ENCODE measurements at places on chromosomes 11 and 22. TPM values are rescaled to one million over a fixed set of nuclear protein-coding genes. Genes with fewer than 3 reads are reported as not detected.
A peak's percentile ranks its signal among the peaks of the same experiment; 100 is the strongest.

WBP2NL gene
- polyA plus RNA-seq: 0.22 TPM

DNA sequence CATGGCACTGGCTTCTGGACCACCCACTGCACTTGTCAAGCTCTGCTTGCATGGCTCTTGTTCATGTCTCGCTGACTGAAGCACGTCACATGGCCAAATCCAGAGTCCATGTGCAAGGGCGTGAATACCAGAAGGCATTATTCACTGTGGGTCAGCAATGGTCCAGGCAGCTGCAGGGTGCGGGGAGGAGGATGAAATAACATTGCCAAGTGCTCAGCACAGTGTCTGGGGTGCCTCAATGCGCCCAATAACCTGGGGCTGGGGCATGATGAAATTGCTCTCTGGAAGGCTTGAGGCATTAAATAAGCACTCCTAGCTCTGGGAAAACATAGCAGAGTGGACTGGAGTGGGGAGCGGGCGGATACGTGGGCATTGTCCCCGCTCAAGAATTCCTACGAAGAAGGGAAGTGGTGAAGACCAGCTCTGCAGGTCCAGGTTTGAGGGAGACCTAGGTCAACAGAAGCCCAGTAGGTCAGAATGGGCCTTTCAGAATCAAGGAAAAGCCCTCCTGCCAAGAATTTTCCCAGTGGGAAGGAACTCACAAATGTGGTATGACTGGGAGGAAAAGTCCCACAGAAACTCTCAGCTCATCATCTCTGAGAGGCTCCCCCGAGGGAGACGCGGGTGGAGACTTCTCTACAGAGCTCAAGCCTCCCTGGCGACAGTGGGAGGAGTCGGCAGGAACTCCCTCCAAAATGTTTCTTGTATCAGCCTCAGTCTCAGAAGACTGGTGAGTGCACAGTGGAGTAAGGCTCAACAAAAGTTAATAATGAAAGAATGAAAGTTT, 15.3 kb upstream of the ACCSL start:
- peak; percentile 66 for DNase-seq

DNA sequence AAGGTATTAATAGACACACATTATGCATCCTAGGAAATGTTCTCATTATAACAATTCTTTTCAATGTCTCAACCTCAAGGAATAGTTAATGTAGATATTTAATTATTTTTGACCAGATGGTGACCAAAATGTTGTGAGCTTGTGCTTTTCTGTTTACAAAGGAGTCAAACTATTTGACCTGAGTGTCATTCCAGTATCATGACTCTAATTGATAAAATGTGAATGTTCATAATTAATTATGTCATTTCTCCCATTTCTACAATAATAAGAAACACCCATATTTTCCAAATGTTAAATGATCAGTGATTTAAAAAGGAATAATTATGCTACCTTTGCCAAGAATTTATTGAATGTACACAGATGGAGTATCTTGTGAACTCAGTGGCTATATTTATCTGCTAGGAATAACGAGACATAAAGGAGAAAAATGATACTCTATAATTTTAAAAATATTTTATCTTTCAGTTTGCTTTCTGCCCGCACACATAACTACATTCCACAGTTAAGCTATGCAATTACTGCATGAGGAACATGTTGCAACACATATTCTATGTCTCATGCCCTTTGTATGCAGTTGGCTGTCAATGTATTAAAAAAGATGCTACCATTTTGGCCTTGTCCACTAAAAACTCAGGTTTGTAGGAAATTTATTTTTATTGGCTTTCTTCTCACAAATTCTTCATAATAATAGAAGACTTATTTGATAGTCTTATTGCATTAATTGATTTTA, 376.7 kb upstream of the CCDC179 start:
- DNase-seq: no peak

DNAJC4 gene
- 39.7 TPM for polyA plus RNA-seq

DNA sequence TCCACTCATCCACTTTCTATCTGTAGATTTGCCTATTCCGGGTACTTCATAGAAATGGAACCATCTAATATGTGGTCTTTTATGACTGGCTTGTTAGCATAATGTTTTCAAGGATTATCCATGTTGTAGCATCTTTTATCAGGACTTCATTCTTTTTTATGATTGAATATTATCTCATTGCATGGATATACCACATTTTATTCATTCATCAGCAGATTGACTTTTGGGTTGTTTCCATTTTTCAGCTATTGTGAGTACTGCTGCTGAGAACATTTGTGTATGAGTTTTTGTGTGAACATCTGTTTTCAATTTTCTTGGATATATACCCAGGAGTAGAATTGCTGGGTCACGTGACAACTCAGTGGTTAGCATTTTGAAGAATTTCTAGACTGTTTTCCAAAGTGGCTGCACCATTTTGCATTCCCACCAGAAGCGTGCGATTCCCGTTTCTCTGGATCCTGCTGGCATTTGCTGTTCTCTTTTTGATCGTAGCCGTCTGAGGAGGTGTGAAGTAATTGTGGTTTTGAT, 8.9 kb downstream of the DERL3 start:
- no peak for DNase-seq

RDX gene
- polyA plus RNA-seq: 27.8 TPM

DNA sequence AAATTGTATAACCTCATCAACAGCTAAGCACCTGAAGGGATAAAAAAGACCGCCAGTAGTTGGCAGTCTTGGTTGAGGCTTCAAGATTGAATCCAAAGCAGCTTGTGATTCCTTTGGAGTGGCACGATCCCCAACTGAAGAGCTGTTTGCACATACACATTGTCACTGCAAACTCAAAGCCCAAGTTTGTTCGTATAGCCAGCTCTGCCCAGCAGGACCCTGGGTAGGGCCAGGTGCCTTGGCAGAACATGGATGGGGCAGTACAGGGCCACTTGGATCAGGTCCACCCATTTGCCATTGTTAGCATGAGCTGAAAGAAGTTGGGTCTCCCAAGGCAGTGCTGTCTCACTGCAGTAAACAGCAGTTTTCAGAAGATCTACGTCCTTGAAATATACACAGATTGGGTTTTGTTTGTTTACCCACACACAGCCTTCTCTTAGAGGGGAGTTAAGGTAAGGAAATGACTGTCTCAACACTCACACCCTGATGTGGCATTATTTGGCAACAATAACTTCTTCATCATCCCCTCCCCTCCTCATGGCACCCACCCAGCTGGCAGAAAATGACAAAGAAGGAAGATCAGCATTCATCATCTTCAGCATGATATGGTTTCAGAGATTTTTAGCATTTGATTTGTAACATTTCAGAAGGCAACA, 132.9 kb downstream of the COMMD9 start:
- DNase-seq: no peak

DNA sequence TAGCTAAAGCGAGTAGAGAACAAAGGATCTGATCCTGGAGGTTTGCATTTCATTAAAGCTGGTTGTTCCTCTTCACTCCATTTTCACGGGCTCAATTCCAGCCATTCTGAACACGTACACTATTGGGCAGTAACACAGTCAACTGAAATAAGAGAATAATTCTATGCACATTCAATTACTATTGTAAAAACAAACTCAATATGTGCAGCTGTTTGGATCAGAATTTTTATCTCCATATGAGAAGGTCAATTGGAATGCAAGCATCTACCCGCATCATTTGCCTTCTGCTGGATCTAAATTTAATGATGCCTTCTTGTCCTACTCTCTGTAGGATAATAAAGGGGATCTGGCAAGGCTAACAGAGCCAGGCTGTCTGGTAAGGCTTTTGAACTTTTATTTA, 562.8 kb upstream of the CCDC179 start:
- no peak for DNase-seq

SLC6A5 gene
- polyA plus RNA-seq: not detected

DNA sequence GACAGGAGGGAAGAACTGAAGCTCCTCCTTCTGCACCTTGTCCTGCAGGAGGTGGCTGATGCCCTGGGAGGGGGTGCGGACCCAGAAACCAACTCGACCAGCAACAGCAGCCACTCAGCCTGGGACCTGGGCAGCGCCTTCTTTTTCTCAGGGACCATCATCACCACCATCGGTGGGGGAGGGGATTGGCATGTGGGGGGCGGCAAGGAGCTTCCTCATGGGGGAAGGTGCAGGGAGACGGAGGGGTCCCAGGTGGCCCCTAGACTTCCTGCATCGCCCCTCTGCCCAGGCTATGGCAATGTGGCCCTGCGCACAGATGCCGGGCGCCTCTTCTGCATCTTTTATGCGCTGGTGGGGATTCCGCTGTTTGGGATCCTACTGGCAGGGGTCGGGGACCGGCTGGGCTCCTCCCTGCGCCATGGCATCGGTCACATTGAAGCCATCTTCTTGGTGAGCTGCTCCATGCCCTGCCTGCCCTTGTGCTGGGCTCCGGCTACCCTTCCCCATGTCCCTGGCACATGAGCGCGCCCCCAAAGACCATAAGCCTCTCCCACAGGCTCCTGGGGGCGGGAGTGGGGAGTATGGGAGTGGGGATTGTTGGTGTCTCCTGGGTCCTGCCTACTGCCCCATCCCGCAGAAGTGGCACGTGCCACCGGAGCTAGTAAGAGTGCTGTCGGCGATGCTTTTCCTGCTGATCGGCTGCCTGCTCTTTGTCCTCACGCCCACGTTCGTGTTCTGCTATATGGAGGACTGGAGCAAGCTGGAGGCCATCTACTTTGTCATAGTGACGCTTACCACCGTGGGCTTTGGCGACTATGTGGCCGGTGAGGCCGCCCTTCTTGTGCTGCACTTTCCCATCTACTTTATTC, 3.1 kb upstream of the CATSPERZ start:
- DNase-seq: no peak

DNA sequence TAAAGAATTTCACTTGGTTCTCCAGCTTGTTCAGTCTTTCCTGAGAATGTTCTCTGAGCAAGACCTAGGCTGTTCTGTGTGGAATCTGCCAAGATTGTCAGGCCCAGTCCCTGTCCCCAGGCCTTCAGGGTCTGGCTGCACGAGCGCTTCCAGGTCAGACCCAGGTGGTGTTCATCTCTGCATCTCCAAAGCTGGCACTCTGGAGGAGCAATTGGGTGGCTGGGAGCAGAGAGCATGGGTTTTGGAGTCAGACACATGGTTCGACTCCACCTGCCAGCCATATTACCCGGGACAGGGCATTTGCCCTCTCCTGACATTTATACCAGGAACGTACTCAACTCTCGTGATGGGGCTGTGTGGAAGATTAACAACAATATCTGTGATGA, 8.8 kb downstream of the CD5 start:
- no peak for DNase-seq

MDK gene
- polyA plus RNA-seq: 1.2 TPM

MIAT gene
- 0.04 TPM for polyA plus RNA-seq

GRCh38 chr11:19378814-19379213, 138.1 kb upstream of the E2F8 start:
- DNase-seq: peak; percentile 36

BACE1 gene
- 2.7 TPM for polyA plus RNA-seq

DNA sequence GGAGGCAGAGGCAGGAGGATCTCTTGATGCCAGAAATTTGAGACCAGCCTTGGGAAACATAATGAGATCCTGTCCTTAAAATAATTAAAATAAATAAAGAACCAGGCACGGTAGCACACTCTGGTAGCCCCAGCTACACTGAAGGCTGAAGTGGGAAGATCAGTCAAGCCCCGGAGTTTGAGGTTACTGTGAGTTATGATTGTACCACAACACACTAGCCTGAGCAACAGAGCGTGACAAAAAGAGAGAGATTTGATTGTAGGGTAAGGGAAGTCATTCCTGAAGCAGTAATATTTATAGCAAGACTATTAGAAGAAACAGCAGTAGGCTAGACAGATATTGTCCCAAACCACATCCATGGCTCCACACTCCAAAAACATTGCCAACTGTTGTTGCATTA, 1408.4 kb upstream of the TENM4 start:
- no peak for DNase-seq

GRCh38 chr22:19636696-19637407, 77.5 kb upstream of the SEPTIN5 start:
- no peak for DNase-seq

GRCh38 chr11:47943721-47944586, 36.4 kb upstream of the PTPRJ start:
- no peak for DNase-seq

- no peak for DNase-seq
These were observed 77.8 kb downstream of the APOL5 start for GRCh38 chr22:35795476-35795875.

DNA sequence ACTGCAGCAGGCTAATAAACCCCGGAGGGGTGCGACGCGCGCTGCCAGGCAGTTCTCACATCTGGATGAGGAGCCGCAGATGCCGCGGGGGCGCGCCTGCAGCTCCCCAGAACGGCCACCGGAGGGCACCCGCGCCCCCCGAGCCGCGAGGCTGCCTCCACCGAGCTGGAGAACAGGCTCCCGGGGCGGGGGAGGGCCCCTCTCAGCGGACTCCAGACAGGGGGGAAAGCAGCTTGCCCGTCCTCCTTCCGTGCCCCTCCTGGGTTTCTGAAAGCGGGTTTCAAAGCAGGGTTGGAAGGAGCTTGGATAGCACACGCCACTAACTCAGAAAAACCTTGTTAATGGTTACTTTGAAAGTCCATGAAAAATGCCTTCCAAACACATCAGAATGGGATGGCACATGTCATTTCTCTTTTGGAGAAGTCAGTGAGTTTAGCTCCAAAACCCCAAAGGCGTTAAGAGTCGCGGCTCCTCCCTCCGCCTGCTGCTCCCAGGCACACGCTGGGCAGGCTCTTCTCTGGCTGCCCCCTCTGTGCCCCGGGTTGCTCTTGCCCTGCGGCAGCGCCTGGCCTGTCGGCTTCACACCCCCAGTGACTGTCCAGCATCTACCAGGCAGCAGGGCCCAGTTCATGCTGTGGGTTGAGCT, 317.8 kb downstream of the NTM start:
- DNase-seq: peak; percentile 72

DNA sequence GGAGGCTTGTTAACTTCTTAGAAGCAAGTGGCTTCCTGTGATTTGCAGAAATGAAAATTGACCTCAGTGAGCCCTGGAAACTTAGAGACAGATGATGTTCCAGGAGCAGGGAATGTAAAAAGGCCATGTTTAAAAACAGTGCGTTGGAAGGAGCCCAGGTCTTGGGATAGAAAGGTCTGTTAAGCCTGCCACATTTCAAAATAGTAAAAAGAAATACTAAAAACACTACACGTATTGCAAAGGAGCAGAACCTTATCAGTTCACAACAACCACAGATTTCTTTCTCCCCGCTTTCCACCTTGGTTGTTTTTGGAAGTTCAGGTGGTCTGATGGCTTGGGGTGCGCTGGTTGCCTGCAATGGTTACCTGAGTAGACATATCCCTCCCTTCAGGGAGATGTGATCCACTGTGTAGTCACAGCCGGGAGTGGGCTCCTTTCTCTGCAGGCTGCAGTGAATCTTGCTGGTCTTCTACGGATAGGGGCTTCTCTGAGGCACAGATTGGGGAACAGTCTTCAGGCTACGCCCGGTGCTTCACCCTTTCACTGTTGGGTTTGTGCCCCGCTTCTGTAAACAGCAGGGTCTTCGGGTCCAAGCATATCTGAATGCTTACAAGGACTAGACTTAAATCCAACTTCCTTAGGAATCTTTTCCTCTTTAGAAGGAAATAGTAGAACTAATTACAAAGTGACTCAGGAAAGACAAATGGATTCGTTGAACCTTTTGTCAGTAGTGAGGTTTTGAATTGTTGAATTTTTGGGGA, 1.9 kb downstream of the TEAD1 start:
- no peak for DNase-seq

KCNQ1 gene
- 0.98 TPM for polyA plus RNA-seq

FXYD6 gene
- polyA plus RNA-seq: 14.8 TPM

KDELR3 gene
- polyA plus RNA-seq: 0.53 TPM

BCO2 gene
- 3.5 TPM for polyA plus RNA-seq

PLAAT5 gene
- 0.30 TPM for polyA plus RNA-seq
